Activated T-helper 17 cell treated with anti-CD3 and anti-CD28 coated beads, Interleukin-2, amount 50 U/mL, for 72 hours (primary cell): ENCODE measurements at places on chromosomes 7 and 10.
A peak's percentile ranks its signal among the peaks of the same experiment; 100 is the strongest.

DNA sequence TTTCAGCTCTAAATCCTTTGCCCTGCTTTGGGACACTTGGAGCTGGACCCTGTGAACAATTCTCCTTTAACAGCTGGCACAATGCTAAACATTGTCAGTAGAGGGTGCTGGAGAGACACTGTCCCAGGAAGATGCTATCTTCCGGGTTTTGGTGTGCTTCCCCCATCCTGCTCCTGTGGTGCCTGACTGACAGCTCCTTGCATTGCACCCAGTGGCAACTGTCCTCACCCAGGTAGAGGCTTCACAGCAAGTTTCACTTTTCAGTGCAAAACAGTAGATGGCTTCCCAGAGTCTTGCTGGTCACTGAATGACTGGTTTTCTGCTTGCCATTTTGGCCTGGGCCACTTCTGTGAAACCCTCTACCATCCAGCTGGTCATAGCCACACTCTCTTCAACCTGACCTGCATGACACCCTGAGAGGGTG, 77.3 kb downstream of the CDC14C start:
- no peak for ATAC-seq

DNA sequence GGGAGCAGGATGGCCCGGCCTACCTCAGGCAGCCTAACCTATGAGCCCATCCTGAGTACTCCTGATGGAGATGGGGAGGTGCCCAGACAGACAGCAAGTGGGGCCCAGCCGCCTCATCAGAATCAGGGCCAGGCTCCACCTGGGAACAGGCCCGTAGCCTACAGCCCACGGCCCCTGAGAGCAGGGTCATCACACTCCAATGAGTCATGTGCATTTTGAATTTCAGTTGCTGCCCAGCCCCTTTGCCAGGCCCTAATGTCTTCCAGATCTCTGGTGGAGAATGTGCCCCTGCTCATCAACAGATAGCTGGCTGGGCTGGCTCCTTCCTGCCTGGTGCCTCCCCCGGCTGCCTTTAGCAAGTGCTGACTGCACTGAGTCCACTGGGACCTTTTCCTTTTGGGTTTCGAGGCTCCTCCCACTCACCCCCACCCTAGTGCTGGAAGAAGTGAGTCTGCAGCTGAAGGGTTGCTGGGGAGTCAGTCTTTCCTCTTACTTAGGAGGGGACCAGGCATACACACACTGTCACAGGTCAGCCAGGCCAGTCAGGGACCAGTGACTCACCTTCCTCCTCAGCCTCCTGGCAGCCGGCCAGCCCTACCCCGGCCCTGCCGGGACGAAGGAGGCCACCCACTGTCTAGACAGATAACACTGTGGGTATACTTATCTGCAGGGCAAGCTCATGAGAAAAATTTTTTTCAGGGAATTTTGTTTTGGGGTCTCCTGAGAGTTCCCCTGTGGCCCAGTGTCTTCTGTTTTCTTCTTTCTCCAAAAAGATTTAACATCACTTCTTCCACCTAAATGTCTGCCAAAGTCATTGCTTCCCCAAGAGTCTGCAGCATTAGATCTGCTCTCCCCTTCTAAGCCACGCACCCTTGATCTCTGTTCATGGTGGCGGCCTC, 9.1 kb upstream of the ASIC3 start:
- peak; percentile 97 for ATAC-seq

DNA sequence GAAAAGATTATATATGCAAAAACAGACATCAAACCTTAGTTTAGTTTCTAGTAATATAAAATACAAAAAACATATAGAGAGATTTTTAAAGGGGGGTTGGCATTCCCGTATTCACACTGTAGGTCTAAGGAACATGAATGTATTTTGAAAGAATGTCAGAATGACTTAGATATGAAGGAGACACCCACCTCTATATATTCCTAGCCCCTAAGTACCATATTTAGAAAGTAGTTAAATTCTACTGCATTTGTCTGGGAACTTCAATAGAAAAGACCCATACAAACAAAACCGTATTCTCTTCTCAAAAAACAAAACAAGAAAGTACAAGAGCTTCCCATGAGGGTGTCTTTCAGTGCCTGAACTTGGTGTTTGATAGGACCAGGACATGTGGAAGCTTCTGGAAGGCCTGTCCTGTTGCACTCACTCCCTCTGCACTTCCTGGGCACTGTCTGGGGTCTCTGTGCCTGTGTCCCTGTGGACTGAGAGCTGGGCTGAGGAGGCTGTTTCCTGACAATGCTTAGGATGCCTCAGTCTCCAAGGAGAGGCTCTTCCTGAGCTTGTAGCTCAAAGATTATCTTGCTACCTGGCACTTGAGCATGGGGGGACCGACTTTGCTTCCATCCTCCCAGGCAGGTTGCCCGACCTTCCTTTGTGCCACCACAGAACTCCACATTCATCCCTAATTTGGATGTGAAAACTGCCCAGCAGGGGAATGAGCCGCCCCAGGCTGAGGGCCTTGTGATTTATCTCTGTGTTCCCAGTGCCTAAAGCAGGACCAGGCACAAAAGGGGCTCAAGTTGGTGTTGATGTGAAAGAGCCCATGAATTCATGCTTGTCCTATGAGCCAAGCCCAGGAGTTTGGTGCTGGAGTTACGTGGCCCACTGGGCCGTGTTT, 44.4 kb upstream of the KLF6 start:
- ATAC-seq, result no peak

DNA sequence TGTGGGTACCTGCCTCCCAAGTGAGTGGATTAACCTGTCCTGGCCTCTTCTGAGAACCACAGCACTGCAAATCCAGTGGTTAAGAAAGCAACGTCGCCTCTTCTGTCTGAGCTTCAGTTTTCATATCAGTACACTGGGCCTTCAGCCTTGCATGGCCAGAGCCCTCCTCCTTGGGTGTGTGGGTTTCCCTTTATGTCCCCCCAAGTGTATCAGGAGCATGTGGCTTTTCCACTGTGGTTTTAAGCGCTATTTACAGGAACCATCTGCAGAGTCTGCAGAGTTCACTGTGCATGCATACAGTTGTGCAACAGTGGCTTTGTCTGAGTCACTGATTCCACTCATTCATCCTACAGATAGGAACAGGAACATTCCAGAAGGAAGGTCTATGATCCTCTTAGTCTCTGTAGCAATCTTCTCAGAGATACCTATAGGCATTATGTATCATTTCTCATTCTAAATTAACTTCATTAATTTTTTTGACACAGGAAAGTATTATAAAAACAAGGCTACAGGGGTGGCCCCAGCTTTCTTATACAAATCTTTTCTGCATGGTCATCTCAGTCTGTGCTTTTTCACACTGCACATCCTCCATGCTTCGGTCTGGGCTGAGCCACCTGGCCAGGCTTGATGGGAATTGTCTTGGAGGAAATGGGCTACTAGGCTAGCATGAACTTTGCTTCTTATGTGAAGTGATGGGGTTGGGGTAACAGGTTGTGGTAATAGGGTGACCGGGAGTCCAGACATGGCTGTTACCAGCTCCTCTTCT, 17.1 kb downstream of the MBL2 start:
- ATAC-seq, result no peak

DNA sequence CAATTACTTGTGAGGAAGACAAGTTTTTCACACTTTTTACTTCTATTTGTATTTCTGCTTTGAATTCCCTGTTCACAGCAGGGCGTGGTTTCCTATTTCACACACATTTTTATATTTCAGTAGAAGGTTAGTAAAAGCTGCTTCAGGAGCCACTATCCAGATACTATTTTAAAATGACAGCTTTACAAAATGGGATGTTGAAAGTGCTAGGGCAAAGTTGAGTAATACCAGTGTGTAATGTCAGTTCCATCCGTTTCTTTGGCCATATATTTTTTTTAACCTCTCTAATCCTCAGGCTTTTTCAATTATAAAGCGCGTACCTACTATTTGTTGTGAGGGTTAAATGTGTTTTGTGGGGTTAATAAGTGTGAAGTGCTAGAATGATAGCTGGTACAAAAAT, 276.6 kb downstream of the GPR158 start:
- no peak for ATAC-seq

GRCh38 chr7:28800150-28800549, 158.0 kb downstream of the TRIL start:
- no peak for ATAC-seq

- no peak for ATAC-seq
Observed at GRCh38 chr7:79096361-79096805, 357.1 kb downstream of the MAGI2 start.

- no peak for ATAC-seq
Observed at GRCh38 chr7:114940220-114940619, 18.3 kb downstream of the MDFIC start.

DNA sequence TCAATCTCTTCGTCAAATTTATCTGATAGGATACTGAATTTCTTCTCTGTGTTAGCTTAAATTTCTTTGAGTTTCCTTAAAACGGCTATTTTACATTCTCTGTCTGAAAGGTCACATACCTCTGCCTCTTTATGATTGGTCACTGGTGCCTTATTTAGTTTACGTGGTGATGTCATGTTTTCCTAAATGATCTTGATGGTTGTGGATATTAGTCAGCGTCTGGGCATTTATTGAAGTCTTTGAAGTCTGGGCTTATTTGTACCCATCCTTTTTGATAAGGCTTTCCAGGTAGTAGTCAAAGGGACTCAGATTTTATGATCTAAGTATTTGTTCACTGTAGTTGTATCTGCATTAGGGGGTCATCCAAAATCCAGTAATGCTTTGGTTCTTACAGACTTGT, 1407.5 kb upstream of the LRRTM3 start:
- ATAC-seq, result no peak

GRCh38 chr7:45138433-45139267, 18.9 kb upstream of the RAMP3 start:
- no peak for ATAC-seq

DNA sequence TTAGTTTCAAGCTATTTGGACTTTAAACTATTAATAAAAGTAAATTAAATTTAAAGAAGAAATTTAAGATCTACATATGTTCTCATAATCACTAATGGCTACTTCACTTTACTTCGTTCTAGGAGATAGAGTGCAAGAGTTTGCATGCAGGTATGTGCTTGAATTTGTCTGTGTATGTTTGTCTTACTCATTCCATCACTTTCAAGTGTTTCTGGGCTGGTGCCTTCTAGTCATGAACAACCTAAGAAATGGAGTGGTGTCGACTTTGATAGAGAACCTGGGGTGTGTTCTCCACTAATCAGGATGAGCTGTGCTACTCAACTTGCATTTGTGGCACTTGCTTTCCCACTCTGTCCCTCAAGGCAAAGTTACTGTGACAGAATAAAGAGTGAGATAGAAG, 169.9 kb downstream of the KCND2 start:
- ATAC-seq, result no peak

DNA sequence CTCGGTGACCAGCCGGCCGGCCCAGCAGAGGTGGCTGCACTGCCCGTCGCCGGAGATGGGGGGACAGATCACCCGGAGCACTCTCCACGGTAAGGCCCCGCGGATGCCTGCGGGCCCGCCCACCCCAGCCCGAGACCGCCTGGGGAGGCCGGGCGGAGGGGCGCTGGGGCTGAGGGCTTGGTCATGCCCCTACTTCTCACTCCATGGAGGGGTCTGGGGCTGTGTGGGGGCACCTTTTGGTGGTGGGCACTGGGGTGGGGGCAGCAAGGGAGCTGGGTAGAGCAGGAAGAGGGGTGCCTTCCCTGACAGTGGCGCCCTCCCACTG, 61.8 kb downstream of the NEURL1 start:
- no peak for ATAC-seq

GRCh38 chr7:76357475-76358010, 1.2 kb downstream of the YWHAG start:
- ATAC-seq, result no peak

- no peak for ATAC-seq
Observed at GRCh38 chr10:24324651-24325050, 115.7 kb downstream of the KIAA1217 start.

DNA sequence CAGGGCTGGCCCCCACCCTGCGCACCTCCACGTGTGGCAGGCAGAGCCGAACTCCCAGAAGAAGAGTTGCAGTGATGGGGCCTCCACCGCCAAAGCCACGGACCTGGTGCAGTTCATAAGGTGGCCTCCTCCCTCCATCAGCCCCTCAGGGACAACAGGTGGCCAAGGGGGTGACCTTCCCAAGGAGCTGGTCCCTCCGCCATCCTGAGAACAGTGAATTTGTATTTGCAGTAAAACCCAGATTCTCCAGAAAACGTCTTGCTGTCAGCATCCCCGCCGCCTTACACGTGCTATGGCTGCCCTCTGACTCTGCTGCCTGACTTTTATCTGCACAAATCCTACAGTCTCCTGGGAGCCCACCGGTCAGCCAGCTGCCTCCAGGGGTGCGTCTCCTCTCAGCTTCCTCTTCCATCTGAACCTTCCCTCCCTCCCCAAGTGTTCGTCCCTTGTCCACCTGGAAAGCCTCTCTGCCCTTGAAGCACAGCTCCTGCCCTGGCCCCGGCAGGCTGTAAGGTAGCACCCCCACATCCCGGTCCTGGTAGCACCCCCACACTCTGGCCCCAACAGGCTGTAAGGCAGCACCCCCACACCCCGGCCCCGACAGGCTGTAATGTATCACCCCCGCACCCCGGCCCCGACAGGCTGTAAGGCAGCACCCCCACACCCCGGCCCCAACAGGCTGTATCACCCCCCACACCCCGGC, 311.8 kb downstream of the PTPRN2 start:
- no peak for ATAC-seq

- no peak for ATAC-seq
Observed at GRCh38 chr10:130003166-130003565, 39.1 kb upstream of the EBF3 start.

- ATAC-seq, result no peak
Observed at GRCh38 chr10:3355536-3355935, 183.0 kb upstream of the PITRM1 start.

GRCh38 chr10:91410638-91411371, 661 bp downstream of the HECTD2 start:
- peak; percentile 43 for ATAC-seq

- ATAC-seq, result no peak
Observed at GRCh38 chr10:63692220-63692896, 171.2 kb downstream of the REEP3 start.

DNA sequence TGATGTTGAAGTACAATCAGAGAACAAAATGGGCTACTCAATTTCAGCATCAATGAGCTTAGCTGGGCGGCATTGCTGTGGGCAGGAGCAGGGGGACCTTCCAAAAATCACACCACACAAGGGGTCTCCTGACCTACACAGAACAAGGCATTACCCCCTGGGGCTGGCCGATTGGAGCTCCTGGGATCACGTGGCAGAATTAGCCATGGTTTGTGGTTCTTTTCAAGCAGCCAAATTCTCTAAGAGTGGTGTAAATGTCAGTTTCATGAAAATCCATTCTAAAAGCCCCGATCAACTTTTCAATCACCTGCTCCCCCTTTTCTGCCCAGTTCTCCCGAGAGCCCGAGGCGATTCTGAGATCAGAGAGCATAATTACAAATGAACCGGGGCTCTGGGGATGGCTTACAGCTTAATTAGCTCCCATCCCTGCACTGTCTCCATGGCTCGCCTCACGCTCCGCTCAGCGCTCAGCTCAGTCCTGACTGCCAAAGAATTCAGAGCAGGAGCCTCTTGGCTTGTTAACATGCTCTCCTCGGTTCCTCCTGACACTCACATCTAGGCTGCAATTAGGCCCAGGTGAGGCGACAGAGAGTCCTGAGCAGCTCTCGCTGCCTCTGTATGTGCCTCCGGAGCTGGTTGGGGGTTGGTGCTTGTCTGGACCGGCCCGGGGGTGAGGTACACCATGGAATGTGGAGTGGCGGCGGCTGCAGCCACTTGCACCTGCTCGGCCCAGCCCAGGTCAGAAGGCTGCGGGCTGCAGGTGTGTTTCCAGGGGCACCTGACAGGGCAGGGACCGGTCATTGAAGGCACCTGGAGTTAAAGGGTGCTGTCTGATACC, 111.8 kb downstream of the WDR11 start:
- ATAC-seq, result no peak
